ENCODE measurements at places on chromosomes 5 and 9.

- no peak for DNase-seq
Observed at GRCh38 chr5:138336952-138337684, 948 bp upstream of the FAM53C start.

GRCh38 chr9:121812159-121812735 is 160.8 kb downstream of the DAB2IP start:
- DNase-seq = no peak

DNA sequence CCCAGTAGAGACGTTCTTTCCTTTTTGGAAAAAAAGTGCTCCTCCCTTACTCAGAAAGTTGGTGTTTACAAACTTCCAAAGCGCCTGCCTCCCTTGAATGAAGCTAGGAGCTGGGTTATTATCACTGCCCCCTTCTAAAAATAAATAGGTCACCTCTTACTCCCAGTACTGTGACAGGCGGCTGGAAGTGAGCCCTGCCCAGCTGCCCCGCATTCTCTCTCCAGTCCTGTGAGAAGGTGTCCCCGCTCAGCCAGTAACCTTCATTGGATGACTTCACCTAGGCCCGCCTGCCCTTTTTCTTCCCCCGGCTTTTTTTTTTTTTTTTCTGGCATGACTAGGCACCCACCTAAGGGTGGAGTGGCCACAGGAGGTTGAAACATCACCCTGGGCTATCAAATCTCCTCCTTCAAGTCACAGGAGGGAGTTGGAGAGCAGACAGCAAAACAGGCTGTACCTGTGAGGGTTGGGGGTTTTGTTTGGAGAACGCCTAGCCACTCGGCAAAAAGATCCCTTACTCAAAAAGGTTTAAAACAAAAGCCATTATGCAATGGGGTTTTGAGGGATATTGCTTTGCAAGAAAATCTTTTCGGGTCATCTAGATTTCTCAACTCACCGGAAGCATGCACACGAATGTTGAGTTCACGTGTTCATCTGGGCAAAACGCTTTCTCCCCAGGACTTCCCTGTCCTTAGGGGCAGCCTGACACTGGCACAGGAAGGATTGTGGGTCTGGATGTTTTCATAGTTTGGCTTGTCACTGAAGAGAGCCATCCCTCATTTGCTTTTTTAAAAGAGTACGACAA is 43.3 kb upstream of the ZNF622 start:
- DNase-seq = no peak

- DNase-seq = no peak
Observed at GRCh38 chr9:91077624-91078368, 276.2 kb downstream of the SYK start.

GRCh38 chr9:77892171-77892570 is 139.4 kb downstream of the GNAQ start:
- no peak for DNase-seq

DNA sequence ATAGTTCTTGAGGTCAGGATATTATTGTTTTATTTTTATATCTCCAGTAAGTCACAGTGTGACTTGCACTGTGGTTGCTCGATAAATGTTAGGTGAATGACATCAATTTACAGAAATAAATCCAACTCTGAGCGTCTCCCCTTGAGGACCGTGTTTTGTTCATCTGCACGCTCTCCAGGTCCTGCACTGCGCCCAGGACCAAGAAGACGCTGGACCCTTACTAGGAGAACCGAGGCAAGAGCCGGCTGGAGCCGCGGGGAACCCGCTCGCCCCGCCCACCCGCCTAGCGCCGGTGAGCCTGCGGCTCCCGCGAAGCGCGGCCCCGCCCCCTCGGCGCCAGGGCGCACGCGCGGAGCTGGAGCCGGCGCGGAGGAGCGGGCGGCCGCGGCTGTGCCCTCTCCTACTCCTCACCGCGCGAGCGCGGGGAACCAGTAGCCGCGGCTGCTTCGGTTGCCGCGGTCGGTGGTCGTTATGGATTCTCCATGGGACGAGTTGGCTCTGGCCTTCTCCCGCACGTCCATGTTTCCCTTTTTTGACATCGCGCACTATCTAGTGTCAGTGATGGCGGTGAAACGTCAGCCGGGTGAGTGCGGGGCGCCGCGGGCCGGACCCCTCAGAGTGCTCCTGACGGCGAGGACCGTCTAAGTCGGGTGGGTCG is at the start of gene TMEM38B:
TSS of gene TMEM38B (plus strand) at position 352 of the 658 bp plus-strand sequence. CDS start at position 472, 120 bp downstream.
- peak; percentile 67 for DNase-seq

DNA sequence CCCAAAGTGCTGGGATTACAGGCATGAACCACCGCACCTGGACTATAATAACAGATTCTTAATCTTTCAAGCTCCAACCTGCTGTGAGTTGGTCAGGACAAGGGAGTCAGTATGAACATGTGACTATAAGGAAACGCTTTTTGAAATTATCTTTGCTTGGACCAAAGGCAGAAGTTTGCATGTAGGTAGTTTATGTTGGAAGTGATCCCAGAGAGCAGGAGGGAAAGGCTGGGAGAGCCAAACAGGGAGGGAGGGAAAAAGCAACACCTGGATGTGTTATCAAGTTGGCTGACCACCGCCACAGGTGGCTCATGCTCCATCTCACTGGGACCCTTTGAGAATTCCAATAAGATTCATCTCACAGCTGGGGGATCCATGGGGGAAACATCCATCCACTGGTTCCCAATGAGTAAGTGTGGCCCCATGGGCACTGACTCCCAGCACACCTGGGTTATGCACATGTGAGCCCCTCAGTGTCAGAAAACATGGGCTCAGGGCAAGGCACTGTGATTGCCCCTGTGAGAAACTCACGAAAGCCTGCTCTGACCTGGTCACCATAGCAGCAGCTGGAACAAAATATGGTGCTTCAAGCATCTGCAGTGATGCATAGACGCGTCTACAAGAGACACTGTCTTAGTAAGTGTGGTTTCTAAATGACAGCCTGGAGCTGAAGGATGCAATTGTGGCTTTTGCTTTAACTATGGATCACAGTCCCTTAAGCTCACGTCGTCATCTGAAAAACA is 62.1 kb downstream of the ARSB start:
- no peak for DNase-seq

GRCh38 chr5:9474219-9475002 is 71.5 kb downstream of the SEMA5A start:
- no peak for DNase-seq

GRCh38 chr9:126316085-126316655 is 10.5 kb upstream of the MVB12B start:
- DNase-seq = no peak

- no peak for DNase-seq
Observed at GRCh38 chr5:54087436-54087835, 222.9 kb downstream of the ARL15 start.

DNA sequence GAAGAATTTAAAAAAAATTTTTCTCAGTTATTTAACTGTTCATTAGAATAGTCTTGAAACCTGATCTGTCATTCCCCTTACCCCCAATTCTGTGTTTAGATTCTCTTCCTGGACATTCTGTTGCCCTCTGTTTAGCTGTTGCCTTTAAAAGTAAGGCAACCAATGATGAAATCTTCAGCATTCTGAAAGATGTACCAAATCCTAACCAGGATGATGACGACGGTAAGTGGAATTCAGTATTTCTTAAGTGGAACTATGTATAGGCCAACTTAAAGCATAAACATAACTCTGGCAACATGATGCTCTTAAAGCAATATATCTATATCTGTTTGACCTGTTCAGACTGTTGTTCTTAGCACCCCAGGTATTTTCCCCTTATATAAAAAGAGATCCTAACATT is 27.2 kb downstream of the NCBP1 start:
- DNase-seq = no peak
